ENCODE measurements at places on chromosomes 4 and X.

DNA sequence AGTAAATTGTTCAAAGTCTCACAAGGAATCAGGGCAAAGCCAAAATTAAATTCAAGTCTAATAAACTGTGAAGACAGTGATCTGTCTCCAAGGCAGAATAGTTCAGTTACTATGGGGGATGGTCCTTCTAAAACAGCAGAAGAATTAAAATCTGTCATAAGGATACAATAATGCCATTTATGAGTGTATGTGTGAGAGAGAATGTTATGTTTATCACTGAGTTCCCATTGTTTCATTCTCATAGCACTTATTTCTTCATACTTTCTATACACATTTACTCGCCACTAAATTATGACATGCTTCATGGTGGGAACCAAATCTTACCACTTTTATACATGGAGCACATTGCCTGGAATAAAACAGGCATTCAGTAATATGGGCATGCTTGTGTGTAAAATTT, 102.5 kb downstream of the AMMECR1 start:
- no peak for DNase-seq

DNA sequence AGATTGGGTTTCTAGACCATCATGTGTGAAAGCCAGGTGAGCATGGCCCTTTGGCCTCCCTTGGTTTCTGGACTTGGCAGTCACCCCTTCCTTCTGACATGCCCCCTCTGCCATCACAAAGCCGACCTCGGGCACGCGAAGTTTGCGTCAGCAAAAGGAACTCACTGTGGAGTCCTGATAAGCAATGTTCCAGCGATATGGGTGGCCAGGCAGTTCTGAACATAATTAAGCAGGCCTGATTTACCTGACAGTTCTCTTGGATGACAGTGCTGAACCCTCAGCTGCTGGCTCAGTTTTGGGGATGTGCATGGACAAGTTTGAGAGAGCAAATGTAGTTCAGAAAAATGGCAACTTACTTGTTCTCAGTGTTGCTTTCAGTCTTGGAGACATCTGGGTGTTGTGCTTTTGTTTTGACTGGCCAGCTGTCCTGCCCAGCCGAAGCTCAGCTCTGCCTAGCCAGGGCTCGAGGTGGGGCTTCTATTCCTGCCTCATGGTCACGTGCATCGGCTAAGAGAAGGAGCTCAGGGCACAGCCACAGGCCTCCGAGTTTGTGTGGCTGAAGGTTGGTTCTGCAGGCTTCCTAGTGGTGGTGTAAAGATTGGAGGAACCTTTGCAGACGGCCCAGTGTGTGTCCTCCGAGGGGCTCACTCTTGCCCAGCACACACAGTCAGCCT, 78.3 kb downstream of the CLDN34 start:
- DNase-seq = no peak

DNA sequence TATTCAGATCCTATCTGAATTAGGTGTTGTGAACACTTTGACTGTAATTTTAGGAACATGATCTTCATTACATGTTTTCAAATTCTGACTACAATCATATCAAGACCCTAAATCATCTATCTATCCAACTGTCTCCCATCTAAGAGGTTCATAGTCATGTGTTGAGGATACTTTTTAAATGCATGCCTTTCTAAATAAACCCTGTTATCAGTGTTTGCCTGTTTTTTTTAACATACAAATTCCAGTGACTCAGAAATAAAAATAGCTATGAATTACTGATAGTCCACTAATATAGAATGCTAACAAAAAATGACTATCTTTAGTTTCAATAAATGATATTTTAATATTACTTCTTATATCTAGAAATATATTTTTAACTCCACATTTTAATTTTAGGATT, 8.0 kb downstream of the RAB28 start:
- DNase-seq = no peak

DNA sequence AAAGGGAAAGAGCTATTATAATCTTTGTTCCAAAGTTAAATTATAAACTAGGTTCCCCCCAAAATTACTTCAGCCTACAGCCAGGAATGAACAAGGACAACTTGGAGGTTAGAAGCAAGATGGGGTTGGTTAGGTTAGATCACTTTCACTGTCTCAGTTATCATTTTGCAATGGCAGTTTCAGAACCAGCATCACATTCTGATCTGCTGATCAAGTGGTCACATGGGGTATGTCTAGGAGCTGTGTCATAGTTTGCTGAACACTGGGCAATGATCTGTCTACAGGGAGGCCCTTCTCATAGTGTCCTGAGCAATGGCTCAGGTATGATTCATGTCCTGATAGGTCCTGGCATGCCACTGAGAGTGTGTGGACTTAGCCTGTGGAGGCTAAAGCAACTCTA, 41.6 kb upstream of the XIAP start:
- DNase-seq = no peak

DNA sequence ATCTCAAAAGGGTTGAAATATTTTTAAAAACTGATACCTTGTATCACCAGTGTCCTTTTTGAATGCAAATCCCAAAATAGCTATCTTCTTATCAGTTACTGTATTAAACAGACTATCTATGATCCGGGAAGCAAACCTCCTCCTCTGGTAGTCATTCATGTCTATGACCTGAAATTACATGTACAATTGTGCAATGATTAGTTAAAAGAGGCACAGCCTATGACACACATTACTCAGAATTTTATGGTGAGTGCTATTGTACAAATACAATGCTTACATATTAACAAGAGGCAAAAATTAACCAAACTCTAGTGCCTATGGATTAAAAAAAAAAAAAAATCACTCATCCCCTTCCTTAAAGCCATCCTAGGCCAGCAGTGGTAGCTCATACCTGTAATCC, 21.7 kb downstream of the UGDH start:
- DNase-seq = no peak

All from GDM1 (cell line).